ENCODE measurements at places on chromosomes 11 and 22.

DNA sequence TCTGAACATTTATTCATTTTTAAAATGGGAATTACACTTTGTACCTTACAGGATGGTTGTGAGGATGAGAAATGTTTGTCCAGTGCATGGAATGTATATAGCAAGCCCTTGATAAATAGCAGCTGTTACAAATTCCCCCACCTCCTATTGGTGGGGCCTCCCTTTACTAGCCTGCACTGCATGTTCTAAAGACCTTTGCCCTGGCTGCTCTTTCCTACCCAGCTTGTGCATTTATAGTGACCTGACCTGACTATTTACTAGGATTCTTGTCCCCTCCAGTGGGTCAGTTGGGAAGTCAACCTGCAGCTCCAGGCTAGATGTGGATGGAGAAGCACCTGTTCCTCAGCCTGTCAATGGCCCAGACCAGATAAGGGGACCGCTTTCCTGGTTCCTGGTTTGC, 180.3 kb downstream of the HIPK3 start:
- no peak for DNase-seq

GRCh38 chr11:85854212-85854556, 999 bp upstream of the CCDC83 start:
- DNase-seq: no peak

GRCh38 chr22:43839781-43840180, 22.5 kb downstream of the SULT4A1 start:
- no peak for DNase-seq

DNA sequence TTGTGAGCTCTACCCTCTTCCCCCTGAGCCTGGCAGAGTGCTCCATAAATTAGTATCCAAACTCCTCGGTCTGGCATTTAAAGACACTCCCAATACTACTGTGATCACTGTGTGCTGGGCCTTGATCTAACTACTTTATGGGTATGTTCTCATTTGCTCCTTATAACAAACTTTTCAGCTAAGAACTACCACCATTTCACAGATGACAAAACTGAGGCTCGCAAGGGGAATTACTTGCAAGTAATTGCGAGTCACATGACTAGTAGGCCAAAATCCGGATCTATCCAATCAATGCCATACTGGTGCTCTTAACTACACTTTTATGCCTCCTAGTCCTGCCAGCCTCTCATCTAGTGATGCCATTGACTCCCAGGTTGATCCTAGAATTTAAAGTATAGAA, 3.6 kb downstream of the THOC5 start:
- DNase-seq: no peak

DNA sequence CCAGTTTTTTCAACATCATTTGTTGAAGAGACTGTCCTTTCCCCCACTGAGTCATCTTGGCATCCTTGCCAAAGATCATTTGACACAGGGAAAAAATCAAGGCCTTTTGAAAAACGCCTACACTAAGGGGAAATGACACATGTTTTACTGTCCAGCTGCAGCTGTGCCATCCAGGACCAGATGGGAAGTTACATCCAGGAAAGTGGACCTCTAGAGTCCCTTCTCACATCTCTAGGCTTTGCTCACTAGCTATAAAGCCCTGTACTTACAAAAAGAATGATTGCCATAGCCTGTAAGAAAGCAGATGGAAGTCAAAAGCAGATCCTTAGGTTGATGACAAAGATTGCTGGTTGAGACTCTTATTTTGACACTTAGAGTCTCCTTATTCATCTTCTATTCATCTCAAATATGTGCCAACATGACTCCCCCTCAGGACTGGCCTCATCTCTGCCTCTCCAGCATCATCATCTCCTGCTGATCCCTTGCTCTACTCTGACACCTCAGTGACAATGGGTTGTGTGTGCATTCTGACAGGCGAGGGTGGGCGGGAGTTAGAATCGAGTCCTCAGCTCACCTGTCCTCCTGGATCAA, 22.8 kb downstream of the OSBP2 start:
- no peak for DNase-seq
